ENCODE measurements at places on chromosomes 13 and 19.

DNA sequence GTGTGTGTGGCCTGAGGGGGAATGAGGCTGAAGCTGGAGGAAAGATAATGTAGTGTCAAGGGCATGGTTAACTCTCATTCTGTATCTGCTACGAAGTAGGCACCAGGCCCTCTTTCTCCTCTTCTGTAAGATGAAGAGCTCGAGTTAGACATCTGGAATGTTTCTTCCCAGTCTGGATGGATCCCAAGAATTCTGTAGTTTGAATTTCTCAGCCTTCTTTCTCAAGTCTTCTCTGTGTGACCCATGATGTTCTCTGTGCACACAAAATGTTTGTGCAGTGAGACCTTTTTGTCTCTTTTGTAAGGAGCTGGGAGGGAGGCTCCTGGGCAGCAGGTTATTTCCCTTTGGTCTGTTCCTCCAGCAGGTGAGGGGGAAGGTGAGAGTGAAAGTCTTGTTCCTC lies 13.7 kb downstream of the FGF9 start:
- no peak overlapping the region for H3K4me3 ChIP-seq
- H3K4me1 ChIP-seq, result no peaks in the 10 kb centered on the region
- peaks cover 8% of the 10 kb centered on the region for H3K36me3 ChIP-seq
- H3K27me3 ChIP-seq, result no peaks in the 10 kb centered on the region
- no peak for DNase-seq
- no peak overlapping the region for H3K27ac ChIP-seq

GRCh38 chr13:26011996-26012821 lies 39.6 kb downstream of the SHISA2 start:
- peaks cover 6% of the 10 kb centered on the region for H3K4me1 ChIP-seq
- no peaks in the 10 kb centered on the region for H3K27me3 ChIP-seq
- DNase-seq, result no peak
- no peak overlapping the region for H3K4me3 ChIP-seq
- H3K36me3 ChIP-seq, result no peaks in the 10 kb centered on the region

- no peak overlapping the region for H3K27ac ChIP-seq
- H3K36me3 ChIP-seq, result no peaks in the 10 kb centered on the region
- H3K4me3 ChIP-seq, result no peak overlapping the region
- no peak for DNase-seq
- H3K27me3 ChIP-seq, result peaks cover 12% of the 10 kb centered on the region
- H3K4me1 ChIP-seq, result no peaks in the 10 kb centered on the region
These were observed 15.6 kb upstream of the NBEA start for GRCh38 chr13:34926508-34926907.

DNA sequence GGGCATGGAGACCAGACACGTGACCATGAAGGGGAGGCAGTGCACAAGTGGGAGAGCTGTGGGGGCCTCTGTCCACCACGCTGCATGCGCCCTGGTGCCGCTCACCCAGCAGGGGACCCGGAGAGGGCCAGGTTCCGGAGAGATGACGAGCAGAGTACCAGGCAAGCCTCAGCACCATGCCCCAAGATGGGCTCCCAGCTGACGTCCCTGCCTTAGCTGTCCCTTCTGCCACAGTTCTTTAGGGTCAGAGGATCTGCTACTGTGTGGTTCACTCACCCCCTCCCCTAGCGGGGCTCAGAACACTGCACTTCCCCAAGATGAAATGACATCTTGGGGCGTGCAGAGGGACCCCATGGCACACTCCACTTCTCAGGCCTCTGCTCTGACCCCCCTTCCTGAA lies 9.6 kb upstream of the PRKD2 start:
- no peak for DNase-seq
- no peak overlapping the region for H3K4me3 ChIP-seq
- peaks cover 14% of the 10 kb centered on the region for H3K4me1 ChIP-seq
- H3K36me3 ChIP-seq, result peaks cover 12% of the 10 kb centered on the region
- H3K27me3 ChIP-seq, result no peaks in the 10 kb centered on the region

DNA sequence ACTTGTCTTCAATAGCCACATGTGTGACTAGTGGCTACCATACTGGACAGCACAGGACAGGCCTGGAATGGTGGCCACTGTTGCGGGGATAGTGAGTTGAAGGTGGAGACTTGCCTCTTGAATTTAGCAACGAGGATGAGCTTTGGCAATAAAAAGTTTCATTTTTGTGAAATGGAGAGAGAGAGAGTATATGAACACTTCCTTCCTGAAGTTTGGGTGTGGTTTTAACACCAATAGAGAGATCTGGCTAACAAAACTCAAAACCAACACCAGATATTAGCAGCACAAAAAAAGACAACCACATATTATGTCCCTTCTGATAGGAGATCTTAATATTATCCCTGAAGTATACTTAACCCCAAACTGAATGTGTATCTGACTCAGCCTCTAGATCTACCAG lies 6.3 kb upstream of the LRFN3 start:
- DNase-seq, result no peak
- H3K36me3 ChIP-seq, result no peaks in the 10 kb centered on the region
- H3K27ac ChIP-seq, result no peak overlapping the region
- H3K4me3 ChIP-seq, result no peak overlapping the region

DNA sequence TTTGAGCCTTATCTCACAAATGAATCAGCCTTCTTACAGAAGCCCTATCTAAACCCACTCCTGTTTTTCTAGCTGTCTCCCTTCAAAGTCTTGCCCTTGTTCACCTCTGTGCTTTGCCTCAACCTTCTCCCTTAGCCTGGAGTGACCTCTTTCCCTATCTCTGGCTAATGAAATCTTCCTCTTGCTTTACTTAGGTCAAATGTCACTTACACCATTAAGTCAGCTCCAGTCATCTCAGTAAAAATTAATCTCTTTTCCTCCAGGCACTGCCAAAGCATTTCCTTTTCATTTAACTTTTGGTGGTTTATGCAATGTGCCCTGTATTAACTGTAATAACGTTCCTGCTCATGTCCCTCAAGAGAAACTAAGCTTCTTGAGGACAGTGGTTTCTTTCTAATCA lies 596.5 kb upstream of the MIR17HG start:
- no peak overlapping the region for H3K4me3 ChIP-seq
- peaks cover 4% of the 10 kb centered on the region for H3K36me3 ChIP-seq
- H3K27me3 ChIP-seq, result no peaks in the 10 kb centered on the region
- no peak for DNase-seq
- no peak overlapping the region for H3K27ac ChIP-seq

GRCh38 chr13:76016799-76017400 lies 380.8 kb downstream of the LMO7 start:
- peaks cover 3% of the 10 kb centered on the region for H3K36me3 ChIP-seq
- DNase-seq, result no peak
- peaks cover 14% of the 10 kb centered on the region for H3K4me1 ChIP-seq
- no peak overlapping the region for H3K4me3 ChIP-seq

GRCh38 chr13:31032528-31033113 lies 100.2 kb downstream of the TEX26 start:
- DNase-seq, result no peak
- peaks cover 4% of the 10 kb centered on the region for H3K4me1 ChIP-seq
- H3K4me3 ChIP-seq, result no peak overlapping the region
- no peak overlapping the region for H3K27ac ChIP-seq
- H3K27me3 ChIP-seq, result peaks cover 17% of the 10 kb centered on the region

- H3K4me3 ChIP-seq, result peak overlapping the region; percentile 62
- no peaks in the 10 kb centered on the region for H3K27me3 ChIP-seq
- no peaks in the 10 kb centered on the region for H3K36me3 ChIP-seq
- H3K27ac ChIP-seq, result peak overlapping the region; percentile 78
- H3K4me1 ChIP-seq, result peaks cover 54% of the 10 kb centered on the region
- no peak for DNase-seq
These were observed 24.9 kb downstream of the EPS15L1 start for GRCh38 chr19:16446724-16447368.

- no peak overlapping the region for H3K4me3 ChIP-seq
- peaks cover 52% of the 10 kb centered on the region for H3K27me3 ChIP-seq
- no peaks in the 10 kb centered on the region for H3K36me3 ChIP-seq
- DNase-seq, result no peak
- H3K4me1 ChIP-seq, result peaks cover 22% of the 10 kb centered on the region
- H3K27ac ChIP-seq, result no peak overlapping the region
These were observed 3.8 kb downstream of the ATP12A start for GRCh38 chr13:24683838-24684599.

- no peak overlapping the region for H3K4me3 ChIP-seq
- DNase-seq, result no peak
- no peaks in the 10 kb centered on the region for H3K36me3 ChIP-seq
- H3K27me3 ChIP-seq, result no peaks in the 10 kb centered on the region
These were observed 15.0 kb upstream of the EMC10 start for GRCh38 chr19:50461066-50461875.

DNA sequence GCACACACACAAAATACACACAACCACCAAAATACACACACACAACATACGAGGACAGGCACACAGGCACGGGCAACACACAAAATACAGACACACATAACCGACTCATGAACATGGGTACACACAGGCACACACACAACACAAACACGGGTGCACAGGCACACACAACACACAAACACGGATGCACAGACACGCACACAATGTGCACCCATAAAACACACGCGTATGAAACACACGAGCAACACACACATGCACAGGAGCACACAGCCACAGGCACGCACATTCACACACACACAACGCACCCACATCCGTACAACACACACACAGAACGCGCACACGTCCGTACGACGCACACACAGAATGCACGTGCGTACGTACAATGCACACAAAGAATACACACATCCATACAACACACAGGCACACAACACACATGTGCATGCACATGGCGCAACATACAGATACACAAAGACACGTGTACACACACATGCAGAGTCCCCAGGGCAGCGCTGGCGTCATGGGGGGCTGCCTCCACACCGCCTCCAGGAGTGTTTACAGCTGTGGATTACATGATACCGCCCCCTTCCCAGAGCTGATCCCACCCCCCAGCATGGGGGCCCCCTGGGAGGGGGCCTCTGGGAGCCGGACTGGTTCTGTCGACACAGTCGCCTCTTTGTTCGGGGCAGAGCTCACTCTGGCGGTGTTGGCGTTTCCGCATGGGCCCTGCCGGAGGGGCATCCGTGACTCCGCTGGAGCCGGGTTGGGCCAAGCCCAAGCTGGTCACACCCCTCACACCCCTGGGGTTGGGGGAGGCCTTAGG lies 2.9 kb downstream of the SBNO2 start:
- H3K4me1 ChIP-seq, result peaks cover 29% of the 10 kb centered on the region
- H3K27me3 ChIP-seq, result no peaks in the 10 kb centered on the region
- peak overlapping the region; percentile 84 for H3K27ac ChIP-seq

DNA sequence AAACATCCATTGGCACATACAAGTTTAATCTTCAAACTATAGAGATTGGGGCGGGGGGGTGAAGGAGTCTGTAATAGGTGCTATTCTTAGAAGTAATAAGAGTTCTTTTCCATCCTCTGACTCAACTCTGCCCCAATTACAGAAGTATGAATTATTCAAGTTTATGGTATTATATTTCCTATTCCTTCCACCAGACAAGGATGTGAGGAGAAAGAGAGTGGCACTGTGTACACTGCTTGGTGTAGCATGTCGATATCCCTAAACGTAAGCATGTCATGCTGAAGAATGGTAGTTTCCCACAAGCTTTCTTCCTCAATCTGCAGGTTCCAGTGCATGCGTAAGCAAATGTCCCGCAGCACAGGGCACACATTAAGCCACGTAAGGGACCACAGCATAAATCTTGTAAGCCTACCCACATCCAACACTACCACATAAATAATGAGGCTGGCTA lies 14.1 kb downstream of the BRD4 start:
- peak overlapping the region; percentile 78 for H3K27ac ChIP-seq
- H3K36me3 ChIP-seq, result peaks cover 11% of the 10 kb centered on the region
- no peaks in the 10 kb centered on the region for H3K27me3 ChIP-seq
- H3K4me1 ChIP-seq, result peaks cover 69% of the 10 kb centered on the region
- no peak for DNase-seq

GRCh38 chr19:41299755-41300089 lies 10.2 kb upstream of the CCDC97 start:
- H3K4me1 ChIP-seq, result peaks cover 6% of the 10 kb centered on the region
- H3K27me3 ChIP-seq, result no peaks in the 10 kb centered on the region
- DNase-seq, result no peak
- H3K36me3 ChIP-seq, result peaks cover 31% of the 10 kb centered on the region

DNA sequence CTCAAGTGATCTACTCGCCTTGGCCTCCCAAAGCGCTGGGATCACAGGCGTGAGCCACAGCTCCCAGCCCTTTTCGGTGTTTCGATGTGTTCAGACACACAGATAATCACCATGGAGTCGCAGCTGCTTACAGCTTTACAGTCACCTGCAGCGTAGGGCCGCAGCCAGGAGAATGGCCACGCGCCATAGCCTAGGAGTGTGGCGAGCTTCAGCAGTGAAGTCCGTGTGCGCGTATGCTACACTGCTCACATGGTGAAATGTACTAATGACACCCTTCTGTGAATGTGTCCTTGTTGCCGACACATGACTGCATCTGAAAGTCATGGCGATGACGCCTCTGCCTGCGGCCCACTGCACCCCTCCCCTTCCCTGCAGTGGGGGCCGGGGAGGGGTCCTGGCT lies 23.6 kb downstream of the AP3D1 start:
- DNase-seq, result no peak
- H3K4me3 ChIP-seq, result no peak overlapping the region
- H3K4me1 ChIP-seq, result no peaks in the 10 kb centered on the region
- no peaks in the 10 kb centered on the region for H3K27me3 ChIP-seq

DNA sequence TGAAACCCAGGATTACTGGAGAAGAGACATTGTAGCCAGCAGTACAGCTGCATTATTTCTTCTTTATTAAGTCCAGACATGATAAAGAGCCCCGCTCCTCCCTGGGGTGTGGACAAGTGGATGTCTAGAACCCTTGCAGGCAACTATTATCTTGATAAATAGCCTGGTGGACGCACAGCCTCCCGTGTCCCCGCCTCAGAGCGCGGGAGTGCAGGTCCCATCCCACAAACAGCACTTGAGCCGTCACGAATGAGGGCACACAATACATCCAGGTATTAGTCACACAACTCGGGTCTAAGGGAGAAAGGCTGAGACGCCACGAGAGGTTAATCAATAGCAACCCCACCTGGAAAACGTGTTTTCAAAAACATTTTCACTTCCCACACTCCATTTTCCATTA lies 213.2 kb upstream of the SOX1 start:
- peak overlapping the region; percentile 77 for H3K27ac ChIP-seq
- peak; percentile 66 for DNase-seq
- H3K4me3 ChIP-seq, result peak overlapping the region; percentile 67
- peaks cover 16% of the 10 kb centered on the region for H3K4me1 ChIP-seq
- peaks cover 36% of the 10 kb centered on the region for H3K27me3 ChIP-seq

GRCh38 chr13:26973295-26973694 lies 198.3 kb downstream of the USP12 start:
- peaks cover under 1% of the 10 kb centered on the region for H3K4me1 ChIP-seq
- no peak for DNase-seq
- peaks cover 37% of the 10 kb centered on the region for H3K27me3 ChIP-seq
- no peak overlapping the region for H3K27ac ChIP-seq
- H3K36me3 ChIP-seq, result no peaks in the 10 kb centered on the region

All from type B pancreatic cell (in vitro differentiated cells).